ENCODE measurements at places on chromosomes 5 and 9.

GRCh38 chr5:101811466-101811865 lies 484.6 kb downstream of the SLCO4C1 start:
- no peak for DNase-seq

- peak; percentile 27 for DNase-seq
Measured at GRCh38 chr5:171386861-171387344, 746 bp upstream of the NPM1 start.

DNA sequence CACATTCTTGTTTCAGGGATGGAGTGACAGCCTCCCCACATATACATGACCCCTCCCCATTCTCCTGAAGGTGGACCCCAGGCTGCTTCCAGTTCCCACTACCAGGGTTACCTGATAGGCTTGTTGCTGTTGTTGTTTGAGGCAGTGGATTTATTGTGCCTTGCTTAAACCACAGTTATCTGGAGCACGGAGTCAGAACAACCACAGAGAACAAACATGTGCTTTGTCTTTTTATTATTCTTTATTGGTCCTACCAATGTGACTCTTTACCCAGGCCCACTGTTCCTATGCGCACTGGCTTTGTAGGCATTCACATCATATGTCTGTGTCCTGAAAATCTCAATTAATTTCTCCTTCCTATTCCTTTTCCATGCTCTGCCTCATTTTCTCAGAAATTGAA lies 41.2 kb upstream of the IPPK start:
- DNase-seq, result no peak

DNA sequence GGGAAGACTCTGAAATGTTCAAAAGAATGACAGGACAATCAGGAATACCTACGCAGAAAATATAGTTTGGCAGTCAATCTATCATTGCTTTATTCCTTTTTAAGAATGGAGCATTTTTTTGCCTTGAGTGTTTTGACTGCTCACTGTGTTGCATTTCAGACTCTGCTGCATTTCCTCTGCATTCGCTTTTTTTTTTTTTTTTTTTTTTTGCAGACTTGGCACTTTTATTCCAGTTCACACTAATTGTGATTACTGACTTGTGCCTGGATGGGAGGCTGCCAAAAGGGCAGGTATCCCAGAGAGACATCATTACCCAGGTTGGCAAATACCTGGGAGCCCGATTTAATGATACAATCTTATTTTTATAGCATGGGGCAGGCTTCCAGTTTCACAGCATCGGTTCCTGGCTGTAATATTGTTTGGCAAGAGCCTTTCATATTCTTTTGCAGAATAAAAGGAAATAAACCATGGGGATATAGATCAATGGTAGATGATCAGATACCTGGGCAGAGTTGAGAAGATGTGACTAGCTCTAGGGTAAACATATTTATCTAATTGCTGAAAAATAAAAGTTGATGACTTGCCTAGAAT lies 1132.6 kb downstream of the MAT2B start:
- no peak for DNase-seq

DNA sequence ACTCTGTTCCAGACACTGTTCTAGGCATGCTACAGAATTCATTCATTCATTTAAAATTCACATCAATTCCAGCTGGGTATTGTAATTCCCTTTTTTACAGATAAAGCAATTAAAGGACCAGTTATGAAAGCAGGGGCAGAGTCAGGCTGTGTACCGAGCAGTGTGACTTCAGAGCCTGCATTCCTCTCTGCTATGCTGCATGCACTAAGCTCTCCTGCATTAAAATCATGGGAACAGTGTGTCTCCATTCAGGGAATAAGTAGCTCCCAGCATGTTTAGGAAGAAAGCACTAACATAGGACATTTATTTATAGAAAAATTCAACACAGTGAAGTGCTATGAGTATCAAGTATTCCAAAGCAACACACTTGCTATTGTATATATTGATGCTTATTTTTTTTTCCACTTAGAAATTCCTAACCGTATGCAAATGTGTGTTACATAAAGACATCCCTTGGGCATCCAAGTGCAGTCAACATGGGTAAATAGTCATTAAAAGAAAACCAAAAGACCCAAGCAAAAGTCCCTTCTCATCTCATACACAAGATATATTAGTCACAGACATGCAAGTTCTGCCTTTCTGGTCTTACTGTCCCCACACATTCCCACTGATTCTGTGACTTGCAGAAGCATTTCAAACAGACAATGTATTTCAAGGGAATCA lies 173.7 kb downstream of the GABRB2 start:
- DNase-seq, result no peak

Data from stimulated activated CD4-positive, alpha-beta T cell treated with anti-CD3 and anti-CD28 coated beads, Interleukin-2, amount 100 ng/mL, for 24 hours (primary cell).